Stimulated activated CD4-positive, alpha-beta T cell treated with anti-CD3 and anti-CD28 coated beads, TNF-alpha, amount 100 ng/mL, for 4 hours (primary cell): ENCODE measurements at places on chromosomes 12 and 14.

GRCh38 chr12:65827827-65828231, 3.5 kb downstream of the HMGA2 start:
- no peak for DNase-seq

- no peak for DNase-seq
Observed at GRCh38 chr14:76129851-76130576, 21.7 kb upstream of the GPATCH2L start.

- no peak for DNase-seq
Observed at GRCh38 chr14:25570483-25570882, 520.5 kb upstream of the STXBP6 start.

GRCh38 chr14:105041841-105042765, 21.2 kb upstream of the CDCA4 start:
- DNase-seq, result no peak

DNA sequence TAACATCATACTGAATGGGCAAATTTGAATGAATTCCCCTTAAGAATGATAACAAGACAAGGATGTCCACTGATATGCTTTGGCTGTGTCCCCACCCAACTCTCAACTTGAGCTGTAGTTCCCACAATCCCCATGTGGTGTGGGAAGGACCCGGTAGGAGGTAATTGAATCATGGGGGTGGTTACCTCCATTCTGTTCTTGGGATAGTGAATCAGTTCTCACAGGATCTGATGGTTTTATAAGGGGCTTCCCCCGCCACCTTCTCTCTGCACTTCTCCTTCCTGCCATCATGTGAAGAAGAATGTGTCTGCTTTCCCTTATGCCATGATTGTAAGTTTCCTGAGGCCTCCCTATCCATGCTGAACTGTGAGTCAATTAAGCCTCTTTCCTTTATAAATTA, 29.3 kb downstream of the MED6 start:
- DNase-seq, result no peak

GRCh38 chr14:79513446-79513845, 697.9 kb downstream of the DIO2 start:
- no peak for DNase-seq

DNA sequence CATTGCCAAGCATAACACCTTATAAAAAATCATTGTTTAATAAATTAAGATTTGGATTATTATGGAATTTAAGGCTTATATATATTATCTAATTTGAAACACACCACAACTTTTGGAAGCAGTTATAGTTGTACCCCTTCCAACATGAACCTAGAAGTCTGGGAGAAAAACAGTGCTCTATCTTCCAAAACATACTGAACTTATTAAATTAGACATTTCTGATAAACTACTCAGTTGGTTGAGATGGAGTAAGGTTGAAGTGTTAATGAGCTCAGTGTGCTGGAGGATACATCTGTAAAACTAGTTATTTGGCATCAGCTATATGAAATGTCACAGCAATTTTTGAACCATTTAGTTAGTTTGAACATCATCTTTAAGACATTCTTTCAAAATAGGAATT, 227.4 kb downstream of the ALX1 start:
- DNase-seq, result no peak
